ENCODE measurements at places on chromosomes 11 and 22. TPM values are rescaled to one million over a fixed set of nuclear protein-coding genes. Genes with fewer than 3 reads are reported as not detected.

The TRIM6 gene
- total RNA-seq: 2.6 TPM

The HTR3B gene
- not detected for total RNA-seq

DNA sequence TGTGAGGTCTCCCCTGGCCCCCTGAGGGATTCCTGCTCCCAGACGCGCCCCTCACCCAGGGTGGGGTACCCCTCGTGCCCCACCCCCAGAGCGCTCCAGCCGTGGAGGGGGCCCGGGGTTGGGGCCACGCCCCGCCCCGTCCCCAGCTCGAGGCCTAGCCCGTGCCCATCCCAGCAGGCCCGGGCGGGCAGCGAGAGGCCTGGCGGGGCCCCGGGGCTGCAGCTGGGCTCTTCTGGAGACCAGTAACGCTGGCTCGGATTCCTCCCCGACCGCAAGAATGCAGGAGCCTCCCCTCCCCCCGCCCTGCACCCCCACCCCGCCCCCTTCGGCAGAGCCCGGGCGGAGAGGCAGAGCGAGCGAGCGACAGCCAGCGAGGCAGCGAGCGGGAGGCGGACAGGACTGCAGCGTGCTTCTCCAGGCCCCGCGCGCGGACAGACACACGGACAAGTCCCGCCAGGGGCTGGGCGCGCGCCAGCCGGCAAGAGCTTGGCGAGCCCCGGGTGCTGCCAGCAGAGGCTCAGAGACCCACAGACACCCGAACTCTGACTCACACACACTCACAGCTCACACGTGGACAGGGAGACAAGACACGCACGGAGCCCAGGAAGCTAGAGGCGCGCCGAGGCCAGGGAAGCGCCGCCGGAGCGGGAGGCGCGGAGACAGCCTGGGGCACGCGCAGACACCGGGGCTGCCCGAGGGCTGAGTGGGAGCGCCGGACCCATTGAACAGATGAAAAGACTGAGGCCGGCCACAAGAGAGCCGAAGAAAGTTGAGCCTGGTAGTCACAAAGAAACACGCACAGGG, 15.2 kb downstream of the BCL9L start:
- DNase-seq: peak; percentile 64

DNA sequence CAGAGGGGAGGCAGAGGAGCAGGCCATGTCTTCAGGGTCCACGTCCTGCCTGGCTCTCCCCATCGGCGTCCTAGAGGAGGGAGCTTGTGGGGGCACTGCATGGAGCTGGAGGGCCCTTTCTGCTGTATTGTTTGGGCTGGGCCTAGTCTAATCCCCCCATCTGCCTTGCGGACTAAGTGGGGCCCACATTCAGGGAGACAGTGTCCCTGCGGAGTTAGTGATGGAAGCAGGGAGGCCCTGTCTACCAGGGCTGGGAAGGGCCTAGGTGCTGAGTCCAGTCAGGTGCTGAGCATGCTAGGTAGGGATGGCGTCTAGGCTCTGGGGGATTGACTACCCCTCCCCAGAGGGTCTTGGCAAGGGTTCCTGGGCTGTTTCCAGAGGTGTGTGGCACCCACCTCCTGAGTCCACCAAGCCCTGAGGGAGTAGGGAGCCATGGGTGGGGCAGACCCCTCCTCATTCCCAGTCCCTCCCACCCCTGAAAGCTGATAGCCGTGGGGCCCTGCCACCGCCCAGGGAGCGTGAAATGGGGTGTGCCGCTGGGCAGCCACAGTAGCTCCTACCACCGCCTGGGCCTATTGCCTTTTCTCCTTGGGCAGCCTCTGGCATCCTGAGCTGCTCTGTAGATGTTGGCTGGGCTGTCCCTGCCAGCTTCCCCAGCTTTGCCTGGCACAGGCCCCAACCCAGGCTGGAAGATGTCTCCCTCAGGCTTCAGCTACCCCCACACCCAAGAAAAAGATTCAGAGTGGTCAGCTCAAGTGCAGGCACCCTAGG, 1.9 kb upstream of the POLD4 start:
- DNase-seq: no peak

Measured in activated naive CD4-positive, alpha-beta T cell treated with anti-CD3 and anti-CD28 coated beads for 36 hours (primary cell).